NCI-H446 treated with DMSO at 0.1 percent for 48 hours (cell line): ENCODE measurements at places on chromosomes 16 and 17.

GRCh38 chr16:50099957-50100648, 34.3 kb downstream of the HEATR3 start:
- DNase-seq = no peak

DNA sequence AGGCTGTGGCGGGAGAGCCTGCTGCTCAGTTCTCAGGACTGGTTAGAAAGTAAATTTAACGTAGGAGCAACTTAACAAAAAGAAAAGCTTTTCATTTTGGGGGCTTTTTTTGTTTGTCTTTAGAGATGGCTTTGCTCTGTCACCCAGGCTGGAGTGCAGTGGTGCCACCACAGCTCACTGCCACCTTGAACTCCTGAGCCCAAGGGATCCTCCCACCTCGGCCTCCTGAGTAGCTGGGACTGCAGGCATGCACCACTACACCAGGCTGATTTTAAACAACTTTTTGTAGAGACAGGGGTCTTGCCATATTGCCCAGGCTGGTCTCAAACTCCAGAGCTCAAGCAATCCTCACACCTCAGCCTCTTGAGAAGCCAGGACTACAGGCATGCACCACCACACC, 205.0 kb downstream of the RPTOR start:
- DNase-seq = no peak

- no peak for DNase-seq
Observed at GRCh38 chr17:42227849-42228700, 33.8 kb upstream of the GHDC start.

DNA sequence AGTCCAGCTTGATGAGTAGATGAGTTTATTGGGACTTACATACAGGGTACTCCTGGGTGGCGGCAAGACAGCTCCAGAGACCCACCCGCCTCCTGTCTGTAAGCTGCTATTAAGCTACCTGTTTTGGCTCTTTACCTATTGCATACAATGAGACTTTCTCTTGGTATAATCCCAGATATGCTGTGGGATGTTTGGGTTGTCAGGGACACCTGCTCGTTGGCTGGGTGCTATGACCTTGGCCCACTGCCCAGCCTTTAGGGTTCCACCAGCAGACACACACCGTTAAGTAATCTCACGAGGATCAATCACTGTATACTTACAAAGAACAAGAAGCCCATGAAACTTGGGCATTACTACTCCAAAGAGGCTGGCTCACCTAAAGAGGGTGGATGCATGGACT, 116.4 kb downstream of the NPIPB5 start:
- no peak for DNase-seq

GRCh38 chr16:11056993-11057649, 112.8 kb downstream of the CLEC16A start:
- DNase-seq = peak; percentile 19

GRCh38 chr17:82134101-82134500, 36.1 kb upstream of the FASN start:
- DNase-seq = no peak

DNA sequence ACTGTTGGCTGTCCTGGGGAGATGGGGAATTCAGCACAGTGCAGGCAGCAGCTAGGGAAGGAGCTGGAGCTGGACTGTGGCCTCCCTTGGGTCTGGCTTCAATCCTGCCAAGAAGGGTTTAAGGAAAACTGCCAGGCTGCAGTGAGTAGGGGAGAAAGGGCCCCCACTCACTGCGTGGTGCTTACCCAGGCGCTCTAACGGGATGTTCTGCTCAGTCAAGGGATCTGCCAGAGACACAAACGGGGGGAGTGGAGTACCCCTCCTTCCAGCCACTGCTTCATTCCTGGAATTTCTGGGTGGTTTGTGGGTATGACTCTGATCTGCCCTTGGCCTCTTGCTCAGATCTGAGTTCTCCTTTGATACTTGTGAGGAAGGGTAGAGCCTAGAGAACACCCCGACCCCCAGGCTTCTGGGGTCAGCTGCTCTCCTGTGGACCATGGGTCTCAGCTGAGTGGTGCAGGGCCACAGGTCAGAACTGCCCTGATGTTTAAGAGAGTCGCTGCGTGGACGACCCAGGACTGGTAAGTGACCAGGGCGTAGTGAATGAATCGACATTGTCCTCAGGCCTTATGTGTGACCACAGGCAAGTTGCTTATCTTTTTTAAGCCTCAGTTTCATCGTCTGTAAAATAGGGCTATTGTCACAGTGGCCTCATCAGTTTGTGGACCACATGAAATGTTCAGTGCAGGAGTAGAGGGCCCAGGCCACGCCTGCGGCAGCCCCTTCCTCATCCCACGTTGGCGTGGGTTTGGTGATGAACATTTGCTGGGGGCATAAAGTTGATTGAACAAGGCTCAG, 9.6 kb downstream of the CRISPLD2 start:
- no peak for DNase-seq

GRCh38 chr17:526425-526824, 173.8 kb upstream of the RPH3AL start:
- DNase-seq = no peak

DNA sequence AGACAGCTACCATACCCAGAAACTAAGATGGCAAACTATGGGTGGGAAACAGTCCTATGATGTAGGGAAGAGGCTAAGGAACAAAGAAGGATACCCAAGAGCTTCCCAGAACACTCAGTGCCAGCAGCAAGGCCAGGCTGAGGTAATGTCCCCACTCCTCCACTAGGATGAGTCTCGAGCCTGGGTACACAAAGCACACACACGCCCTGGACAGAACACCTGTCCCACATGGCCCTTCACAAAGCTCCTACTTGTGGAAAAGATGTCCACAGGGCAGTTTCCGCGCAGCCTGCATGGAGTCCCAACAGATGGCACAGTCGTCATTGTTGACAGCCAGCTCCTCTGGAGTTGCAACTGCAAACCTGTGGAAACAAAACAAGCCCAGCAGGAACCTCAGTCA, 23.9 kb downstream of the AMFR start:
- DNase-seq = no peak

- peak; percentile 64 for DNase-seq
Observed at GRCh38 chr17:64081802-64082799, 47.8 kb downstream of the ERN1 start.

DNA sequence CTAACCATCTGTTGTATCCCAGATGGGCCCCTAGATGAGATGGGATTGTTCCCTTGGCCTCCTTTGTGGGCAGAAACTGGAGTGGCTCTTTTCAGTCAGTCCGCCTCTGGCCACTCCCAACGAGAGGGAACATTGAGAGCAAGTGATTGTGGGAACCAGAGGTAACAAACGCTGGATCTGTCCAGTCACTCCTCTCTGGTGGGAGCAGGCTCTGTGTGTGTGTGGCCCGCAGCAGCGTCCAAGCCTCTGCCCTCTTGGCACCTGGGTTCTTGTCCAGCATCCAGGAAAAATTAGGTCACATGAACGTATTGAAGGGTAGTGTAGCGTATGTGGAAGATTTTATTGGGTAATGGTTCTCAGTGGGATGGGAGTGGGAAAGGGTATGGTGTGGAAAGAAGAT, 101.9 kb upstream of the COX10 start:
- DNase-seq = no peak

DNA sequence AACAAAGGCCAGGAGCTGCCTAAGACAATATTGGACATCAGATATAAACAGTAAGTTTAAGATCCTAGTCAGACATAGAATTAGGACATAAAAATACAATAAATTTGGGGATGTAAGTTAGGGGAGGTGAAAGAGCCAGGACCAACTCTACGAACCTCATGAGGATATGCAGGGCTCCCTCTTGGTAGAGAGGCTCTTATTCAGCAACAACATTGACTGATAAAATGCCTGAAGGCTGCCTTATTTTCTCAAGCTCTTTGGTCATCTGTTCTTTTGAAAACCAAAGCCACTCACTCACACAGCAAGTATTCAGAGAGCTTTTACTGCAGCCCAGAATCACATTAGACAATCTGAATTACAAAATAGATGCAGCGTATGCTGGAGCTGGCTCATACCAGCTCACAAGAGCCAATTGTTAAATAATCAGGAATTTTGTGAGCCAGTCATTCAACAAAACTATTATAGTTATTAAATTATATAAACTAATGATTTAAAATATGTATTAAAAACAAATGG, 108.6 kb upstream of the CLEC3A start:
- DNase-seq = no peak

DNA sequence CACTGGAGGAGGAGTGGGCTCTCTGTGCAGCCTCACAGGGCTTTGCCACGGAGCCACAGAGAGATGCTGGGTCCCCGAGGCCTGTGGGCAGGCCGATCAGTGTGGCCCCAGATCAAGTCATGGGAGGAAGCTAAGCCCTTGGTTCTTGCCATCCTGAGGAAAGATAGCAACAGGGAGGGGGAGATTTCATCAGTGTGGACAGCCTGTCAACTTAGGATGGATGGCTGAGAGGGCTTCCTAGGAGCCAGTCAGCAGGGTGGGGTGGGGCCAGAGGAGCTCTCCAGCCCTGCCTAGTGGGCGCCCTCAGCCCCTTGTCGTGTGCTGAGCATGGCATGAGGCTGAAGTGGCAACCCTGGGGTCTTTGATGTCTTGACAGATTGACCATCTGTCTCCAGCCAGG, 3.9 kb downstream of the NXPH3 start:
- DNase-seq = no peak

DNA sequence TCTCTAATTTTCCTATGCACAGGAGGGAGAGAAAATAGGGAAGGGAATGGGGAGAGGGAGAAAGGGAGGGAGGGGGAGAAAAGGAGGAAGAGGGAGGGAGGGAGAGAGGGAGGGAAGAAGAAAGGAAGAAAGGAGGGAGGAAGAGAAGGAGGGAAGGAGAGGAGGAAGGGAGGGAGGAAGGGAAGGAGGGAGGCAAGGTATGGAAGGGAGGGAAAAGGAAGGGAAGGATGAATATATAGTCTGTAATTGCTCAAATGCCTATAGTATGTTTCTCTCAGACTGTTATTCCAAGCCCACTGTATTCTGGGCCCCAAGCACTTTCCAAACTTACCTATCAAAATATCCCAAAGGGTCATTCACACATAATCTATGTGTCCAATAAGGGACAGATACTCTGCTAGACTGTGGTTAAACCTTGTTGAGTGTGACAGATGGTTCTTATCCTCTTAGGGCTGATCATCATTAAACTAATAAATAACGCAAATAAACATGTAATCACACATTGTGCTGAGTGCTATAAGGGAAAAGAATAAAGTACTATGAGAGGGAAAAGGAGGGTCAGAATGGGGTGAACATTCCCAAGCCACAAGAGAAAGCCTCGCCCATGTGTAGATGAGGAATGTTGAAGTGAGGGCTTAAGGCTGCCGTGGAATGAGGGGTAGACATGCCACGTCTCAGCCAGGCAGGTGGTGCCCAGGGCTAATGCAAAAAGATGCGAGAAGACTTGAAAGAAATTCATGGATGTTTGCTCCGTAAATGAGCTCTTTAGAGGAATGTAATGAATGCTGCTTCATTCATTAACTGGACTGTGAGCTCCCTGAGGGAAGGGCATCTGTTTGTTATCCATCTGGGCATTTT, 30.6 kb downstream of the ASIC2 start:
- DNase-seq = no peak

- DNase-seq = no peak
Observed at GRCh38 chr16:85730186-85730465, 20.8 kb downstream of the C16orf74 start.

GRCh38 chr16:21075252-21075651, 75.4 kb downstream of the DNAH3 start:
- no peak for DNase-seq

DNA sequence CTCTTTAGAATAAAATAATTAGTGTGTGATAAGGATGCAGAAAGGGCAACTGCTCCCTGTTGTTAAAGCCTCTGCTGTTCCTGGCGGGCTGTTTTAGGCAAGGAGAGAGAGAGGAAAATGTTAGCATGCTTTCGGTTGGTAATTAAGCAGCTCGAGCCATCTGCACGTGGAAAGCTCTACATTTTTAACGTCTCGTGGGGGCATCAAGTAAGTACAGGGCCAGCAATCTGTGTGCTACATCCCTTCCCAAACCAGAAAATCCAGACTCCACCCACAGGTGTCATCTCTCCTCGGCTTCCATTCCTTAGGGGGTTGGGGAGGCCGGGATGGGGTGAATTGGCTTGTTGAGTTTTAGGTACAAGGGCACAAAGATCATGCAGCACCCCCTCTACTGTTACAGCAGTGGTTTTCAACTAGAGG, 62.4 kb upstream of the MARCHF10 start:
- DNase-seq = no peak

- DNase-seq = no peak
Observed at GRCh38 chr17:72069586-72070202, 51.1 kb upstream of the SOX9 start.

DNA sequence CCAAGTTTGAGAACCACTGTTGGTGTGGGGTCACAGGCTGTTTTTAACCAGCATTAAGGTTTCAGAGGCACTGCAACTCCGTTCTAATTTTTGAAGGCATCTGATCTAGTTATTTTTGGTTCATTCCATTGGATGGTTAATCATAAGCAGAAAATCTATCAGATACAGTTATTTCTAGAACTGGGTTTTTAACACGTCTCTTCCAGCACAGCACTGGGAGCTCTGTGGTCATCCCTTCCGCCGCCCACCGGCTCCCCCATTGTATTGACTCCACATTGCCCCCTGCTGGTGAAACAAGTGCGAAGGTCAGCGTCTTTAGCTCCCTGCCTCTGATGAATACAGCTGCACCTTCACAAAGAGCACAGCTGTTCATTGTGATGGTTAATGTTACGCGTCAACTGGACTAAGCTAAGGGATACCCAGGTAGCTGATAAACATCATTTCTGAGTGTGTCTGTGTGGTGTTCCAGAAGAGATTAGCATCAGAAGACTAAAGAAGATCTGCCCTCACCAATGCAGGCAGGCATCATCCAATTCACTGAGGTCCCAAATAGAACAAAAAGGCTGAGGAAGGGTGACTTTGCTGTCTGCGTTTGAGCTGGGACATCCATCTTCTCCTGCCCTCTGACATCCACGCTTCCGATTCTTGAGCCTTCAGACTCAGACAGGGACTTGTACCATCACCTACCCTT, 8.5 kb downstream of the CCL18 start:
- no peak for DNase-seq

DNA sequence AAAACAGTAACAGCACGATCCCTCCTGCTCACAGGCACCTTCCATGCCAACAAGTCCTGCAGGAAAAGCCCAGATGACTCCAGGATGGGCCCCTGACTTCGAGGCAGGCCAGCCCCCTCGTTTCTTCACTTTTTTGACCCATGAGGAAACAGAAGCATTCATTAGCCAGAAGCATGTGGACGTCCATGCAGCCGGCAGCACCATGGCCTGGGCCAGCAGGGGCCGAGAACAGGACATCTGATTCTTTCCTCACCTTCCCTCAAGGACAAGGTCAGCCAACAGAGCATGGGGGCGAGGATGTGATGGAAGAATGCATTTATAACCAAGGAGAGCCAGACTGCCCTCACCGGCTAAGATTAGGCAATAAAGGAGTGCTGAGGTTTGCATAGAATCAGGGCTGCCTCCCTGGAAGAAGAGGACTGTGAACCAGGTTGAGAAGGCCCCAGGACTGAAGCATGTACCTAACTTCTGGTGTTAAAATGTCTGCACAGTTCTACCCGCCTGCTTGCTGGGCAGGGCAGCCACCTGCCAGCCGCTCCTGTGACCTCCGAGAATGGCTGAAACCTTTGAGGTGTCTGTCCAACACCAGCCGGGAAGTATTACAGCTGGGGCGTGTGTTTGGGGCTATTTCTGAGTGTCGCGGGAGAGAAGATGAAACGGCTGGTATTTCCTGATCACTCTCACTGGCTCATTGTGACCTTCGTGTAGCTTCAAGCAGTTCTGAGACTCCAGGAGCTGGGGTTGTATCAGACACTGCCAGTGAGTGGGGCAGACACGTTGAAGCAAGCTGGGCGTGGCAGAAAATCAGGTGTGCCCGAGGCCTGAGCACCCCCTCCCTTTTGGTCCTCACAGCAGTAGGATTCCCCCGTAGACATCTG, 94.0 kb upstream of the TNRC6C start:
- no peak for DNase-seq

GRCh38 chr16:50304467-50305440, 38.4 kb downstream of the ADCY7 start:
- no peak for DNase-seq

- no peak for DNase-seq
Observed at GRCh38 chr17:44995436-44996001, 27.4 kb upstream of the C1QL1 start.
